ENCODE measurements at places on chromosomes 7 and 10. TPM values are rescaled to one million over a fixed set of nuclear protein-coding genes. Genes with fewer than 3 reads are reported as not detected.

DNA sequence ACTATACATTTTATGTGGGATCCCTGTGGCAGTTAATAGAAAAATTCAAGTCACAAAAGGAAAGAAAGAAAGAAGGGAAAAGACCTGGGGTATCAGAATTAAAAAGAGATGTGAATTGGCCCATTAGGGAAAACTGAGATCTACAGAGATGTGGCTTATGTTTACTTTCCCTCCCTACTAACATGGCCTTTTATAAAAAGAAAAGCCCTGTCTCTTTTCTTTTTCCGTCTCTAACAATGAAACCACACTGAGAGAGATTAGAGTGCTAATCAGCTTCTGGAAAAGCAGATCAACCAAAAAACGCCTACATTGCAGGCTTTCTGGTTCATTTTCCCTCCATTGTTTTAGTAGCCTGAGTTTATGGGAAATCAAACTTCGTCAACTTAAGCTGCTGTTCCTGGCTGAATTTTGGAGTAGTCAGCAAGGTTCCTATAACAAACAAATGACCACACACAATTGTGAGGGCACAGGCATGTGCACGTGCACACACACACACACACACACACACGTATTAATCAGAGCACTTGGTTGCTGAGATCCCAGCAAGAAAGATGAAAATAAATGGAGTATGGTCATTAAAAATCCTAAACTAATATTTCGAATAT is 235.1 kb downstream of the SORCS1 start:
- no peak for DNase-seq
- H3K4me3 ChIP-seq = no peak overlapping the region
- no peaks in the 10 kb centered on the region for H3K4me1 ChIP-seq
- H3K27me3 ChIP-seq = no peaks in the 10 kb centered on the region
- H3K36me3 ChIP-seq = no peaks in the 10 kb centered on the region
- H3K27ac ChIP-seq = no peak overlapping the region

DNA sequence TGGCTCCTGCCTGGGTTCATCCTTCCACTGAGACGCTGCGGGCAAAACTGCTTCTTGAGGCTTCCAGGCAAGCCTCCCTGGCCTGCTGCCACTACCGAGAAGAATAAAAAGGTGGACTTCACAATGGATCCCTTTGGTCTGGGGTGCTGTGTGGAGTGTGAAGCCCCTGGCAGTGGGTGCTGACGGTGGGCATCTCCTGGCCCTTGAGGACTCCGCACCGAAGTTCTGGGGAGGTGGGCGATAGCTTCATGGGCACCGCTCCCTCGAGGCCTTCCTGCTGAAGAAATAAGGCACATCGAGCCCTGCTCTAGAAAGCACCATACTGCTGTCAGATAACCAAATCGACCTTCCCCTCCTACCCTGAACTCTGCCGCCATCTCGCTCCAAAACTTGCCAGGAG is 106.6 kb upstream of the CTBP2 start:
- no peak overlapping the region for H3K27ac ChIP-seq
- no peaks in the 10 kb centered on the region for H3K36me3 ChIP-seq
- DNase-seq = no peak
- H3K4me1 ChIP-seq = no peaks in the 10 kb centered on the region
- H3K4me3 ChIP-seq = no peak overlapping the region

GRCh38 chr7:3168370-3168769 is 124.7 kb upstream of the CARD11 start:
- H3K27me3 ChIP-seq = no peaks in the 10 kb centered on the region
- H3K27ac ChIP-seq = no peak overlapping the region
- no peak overlapping the region for H3K4me3 ChIP-seq
- no peak for DNase-seq

GRCh38 chr10:132907821-132908620 is 34.3 kb downstream of the CFAP46 start:
- DNase-seq = no peak
- no peak overlapping the region for H3K27ac ChIP-seq
- no peaks in the 10 kb centered on the region for H3K36me3 ChIP-seq
- no peak overlapping the region for H3K4me3 ChIP-seq
- H3K4me1 ChIP-seq = peaks cover 7% of the 10 kb centered on the region

Gene CYP3A5
- not detected for total RNA-seq

GRCh38 chr10:89867964-89868363 is 166.6 kb downstream of the KIF20B start:
- no peak overlapping the region for H3K27ac ChIP-seq
- H3K27me3 ChIP-seq = no peaks in the 10 kb centered on the region
- no peaks in the 10 kb centered on the region for H3K36me3 ChIP-seq
- H3K4me1 ChIP-seq = no peaks in the 10 kb centered on the region
- H3K4me3 ChIP-seq = no peak overlapping the region

- no peaks in the 10 kb centered on the region for H3K27me3 ChIP-seq
- no peak overlapping the region for H3K27ac ChIP-seq
- peaks cover 4% of the 10 kb centered on the region for H3K36me3 ChIP-seq
- no peak for DNase-seq
- H3K4me3 ChIP-seq = no peak overlapping the region
- H3K4me1 ChIP-seq = peaks cover 8% of the 10 kb centered on the region
Observed at GRCh38 chr10:122856902-122857301, 11.2 kb upstream of the CUZD1 start.

DNA sequence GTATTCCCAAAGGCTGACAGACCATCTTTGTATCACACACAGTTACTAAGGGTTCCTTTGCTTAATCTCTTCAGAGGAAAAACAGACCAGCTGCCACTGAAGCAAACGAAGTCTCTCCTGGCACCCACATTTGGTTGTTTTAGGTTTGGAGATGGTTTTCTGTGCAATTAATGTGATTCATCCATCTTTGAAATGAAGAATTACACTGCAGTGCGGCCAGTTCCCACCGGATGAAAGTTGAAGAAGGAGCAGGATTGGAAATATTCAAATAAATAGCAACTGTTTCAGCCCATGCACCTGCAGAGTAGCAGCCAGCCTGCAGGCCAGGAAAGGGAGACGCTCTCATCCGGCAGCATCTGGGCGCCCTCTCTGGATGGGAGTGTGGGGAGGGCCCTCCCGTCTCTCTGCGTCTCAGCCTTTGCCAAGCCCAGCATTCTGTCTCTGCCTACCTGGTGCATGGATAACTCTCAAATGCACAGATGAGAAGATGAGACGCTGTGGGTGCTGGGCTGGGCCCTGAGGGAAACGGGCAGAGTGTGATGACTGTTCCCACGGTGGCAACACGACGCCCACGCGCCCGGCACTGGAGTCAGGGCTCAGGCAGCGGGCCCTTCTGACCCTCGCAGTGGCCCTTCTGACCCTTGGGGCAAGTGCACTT is 214.0 kb downstream of the PTPRN2 start:
- H3K36me3 ChIP-seq = no peaks in the 10 kb centered on the region
- H3K4me1 ChIP-seq = no peaks in the 10 kb centered on the region
- H3K4me3 ChIP-seq = no peak overlapping the region
- no peaks in the 10 kb centered on the region for H3K27me3 ChIP-seq
- no peak for DNase-seq
- no peak overlapping the region for H3K27ac ChIP-seq

DNA sequence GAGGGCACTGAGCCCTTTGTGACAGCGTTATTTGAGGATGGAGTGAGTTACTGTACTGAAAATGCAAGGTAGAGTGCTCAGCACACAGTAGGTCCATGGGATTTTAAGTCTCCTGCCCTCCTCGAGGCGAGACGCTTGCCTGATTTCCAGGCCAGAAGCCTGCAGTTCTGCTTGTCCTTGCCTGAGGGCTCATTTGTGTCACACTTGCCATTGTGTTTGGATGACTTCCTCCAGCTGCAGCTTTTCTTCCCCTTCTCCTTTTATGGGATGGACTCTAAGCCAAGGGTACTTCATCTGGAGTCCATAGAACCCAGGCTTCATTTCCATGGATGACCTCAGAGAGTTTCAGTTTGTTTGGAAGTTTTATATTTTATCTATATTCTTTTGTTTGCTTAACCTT is 304.2 kb upstream of the BMPER start:
- H3K27ac ChIP-seq = no peak overlapping the region
- no peaks in the 10 kb centered on the region for H3K27me3 ChIP-seq

Data from Karpas-422 (cell line).